Stimulated activated CD8-positive, alpha-beta memory T cell treated with anti-CD3 and anti-CD28 coated beads, Interleukin-7, amount 100 ng/mL, for 4 hours (primary cell): ENCODE measurements at places on chromosomes 5 and 9.

DNA sequence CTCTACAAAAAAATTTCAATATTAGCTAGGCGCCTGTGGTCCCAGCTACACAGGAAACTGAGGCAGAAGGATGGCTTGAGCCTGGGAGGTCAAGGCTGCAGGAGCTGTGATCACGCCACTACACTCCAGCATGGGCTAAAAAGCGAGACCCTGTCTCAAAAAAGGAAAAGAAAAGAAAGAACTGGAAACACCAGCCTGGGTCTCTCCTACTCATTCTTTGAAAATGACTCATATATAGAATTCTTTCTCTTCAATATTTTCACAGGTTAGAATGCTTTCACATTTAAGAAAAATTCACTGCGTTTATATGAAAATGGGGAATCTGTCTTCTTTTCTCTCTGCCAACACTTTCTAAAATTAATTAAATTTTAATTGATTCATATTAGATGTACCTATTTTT lies 115.6 kb downstream of the TRPM6 start:
- no peak for DNase-seq

DNA sequence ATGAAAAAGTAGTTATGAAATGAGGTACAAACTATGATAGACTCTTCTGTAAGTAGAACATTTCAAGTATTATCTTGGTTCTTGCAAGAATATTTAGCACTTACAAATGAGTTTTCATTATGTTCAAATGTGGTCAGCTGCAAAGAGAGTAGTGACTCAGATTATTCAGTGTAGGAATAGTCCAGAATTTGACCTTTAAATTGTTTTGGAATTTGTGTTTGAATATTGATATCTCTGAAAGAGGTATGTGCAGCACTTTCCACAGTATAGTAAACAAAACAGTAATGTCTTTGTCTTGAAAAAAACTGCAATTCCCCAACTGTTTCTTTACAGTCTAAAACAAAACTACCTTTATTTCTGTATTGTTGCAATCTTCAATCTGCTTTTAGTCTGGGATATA lies 56.1 kb downstream of the WDR70 start:
- DNase-seq = no peak

GRCh38 chr5:179121667-179122111 lies 61.5 kb downstream of the ZNF354C start:
- no peak for DNase-seq

- no peak for DNase-seq
These were observed 5.9 kb downstream of the PCDHB6 start for GRCh38 chr5:141155540-141156374.

GRCh38 chr9:110590816-110591215 lies 11.3 kb upstream of the SVEP1 start:
- no peak for DNase-seq

DNA sequence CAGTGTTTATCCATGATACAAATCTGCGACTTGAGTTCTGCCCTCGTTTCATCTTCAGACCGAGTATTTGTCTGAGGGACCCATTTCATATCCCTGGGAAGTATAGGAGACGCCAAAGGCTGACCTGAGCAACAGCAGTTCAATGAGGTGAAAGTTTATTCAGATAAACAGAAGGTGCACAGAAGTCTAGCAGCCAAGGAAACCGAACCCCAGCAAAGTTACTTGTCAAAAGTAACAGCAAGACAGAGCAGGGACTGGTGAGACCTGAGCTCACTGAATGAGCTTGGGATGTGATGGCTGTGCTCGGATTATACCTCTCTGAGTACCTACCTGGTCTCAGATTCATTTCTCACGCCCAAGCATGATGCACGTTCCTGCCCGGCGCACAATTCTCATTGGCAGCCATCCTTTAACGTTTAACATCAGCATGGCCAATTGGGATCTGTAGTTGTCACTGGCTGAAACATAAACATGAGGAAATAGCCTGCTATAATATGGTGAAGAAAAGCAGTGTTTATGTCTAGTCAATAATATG lies 599 bp downstream of the LYRM7 start:
- DNase-seq = no peak

DNA sequence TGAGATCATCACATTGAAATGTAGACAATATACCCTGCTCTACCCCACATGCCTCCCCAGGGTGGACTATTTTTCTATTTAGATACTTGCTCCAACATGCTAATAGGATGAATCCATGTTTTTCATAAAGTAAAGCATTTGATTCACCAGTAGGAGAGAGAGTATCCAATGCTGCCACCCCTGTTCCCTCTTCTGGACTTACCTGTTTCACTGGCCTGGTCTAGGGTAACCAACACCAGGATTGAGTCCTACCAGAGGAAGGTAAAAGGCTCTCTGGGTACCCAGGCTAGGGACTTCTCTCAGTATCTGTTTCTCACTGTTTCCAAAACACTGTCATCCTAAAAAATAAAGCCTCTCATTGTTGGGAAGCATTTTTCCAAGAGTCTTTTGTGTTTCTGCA lies 30.2 kb upstream of the GABRP start:
- no peak for DNase-seq

- DNase-seq = no peak
These were observed 5.1 kb upstream of the F12 start for GRCh38 chr5:177414481-177414880.

DNA sequence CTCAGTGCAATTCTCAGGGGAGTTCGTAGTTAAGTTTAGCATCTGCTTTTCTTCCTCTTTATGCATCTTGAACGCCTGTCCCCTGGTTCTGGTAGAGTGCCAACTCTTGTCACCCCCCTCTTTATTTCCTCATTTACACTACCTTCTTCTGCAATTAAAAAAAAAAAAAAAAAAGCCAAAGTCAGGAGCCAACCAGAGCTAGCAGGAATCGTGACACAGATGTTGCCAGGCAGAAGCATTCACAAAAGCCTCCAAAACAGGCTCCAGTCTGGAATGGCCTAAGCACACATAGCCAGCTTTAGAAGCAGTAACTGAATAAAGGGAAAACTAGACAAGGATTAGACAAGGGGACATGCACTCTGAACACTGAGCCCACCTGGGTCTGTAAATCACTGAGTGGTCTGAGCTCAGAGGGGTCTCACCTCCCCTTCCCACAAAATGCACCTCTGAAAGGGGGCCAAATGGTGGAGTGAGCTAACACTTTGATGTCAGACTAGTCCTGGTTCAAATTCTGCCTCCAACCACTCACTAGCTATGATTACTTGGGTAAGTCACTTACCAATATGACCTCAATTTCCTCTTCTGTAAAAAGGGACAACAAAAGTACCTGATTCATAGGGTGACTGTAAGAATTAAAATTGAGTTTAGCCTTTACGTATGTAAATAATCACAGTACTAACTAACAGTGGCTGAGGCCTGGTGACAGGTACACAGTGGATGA lies 2.0 kb downstream of the CD74 start:
- DNase-seq = peak; percentile 34

DNA sequence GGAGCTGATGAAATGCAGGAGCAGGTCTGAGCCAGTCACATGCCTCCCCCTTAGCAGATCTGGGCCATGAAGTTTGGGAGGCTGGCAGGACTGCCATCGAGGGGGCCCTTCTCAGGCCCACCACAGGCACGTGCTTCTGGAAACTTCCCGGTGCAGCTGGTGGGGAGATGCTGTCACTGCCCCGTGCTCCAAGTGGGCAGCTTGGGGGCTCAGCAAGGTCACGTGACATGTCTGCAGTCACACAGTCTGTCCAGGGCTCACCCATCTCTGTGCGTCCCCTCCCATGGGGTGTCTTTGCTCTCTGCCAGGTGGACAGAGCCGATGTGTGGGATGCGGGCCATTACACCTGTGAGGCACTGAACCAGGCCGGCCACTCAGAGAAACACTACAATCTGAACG lies 79.4 kb upstream of the ASS1 start:
- no peak for DNase-seq
